ENCODE measurements at places on chromosomes 12 and 14.

- DNase-seq: no peak
Observed at GRCh38 chr14:90551070-90551704, 154.4 kb downstream of the CALM1 start.

GRCh38 chr12:124684496-124684895 lies 117.1 kb upstream of the NCOR2 start:
- DNase-seq: no peak

GRCh38 chr14:82642425-82642824 lies 1108.8 kb upstream of the SEL1L start:
- DNase-seq: no peak

DNA sequence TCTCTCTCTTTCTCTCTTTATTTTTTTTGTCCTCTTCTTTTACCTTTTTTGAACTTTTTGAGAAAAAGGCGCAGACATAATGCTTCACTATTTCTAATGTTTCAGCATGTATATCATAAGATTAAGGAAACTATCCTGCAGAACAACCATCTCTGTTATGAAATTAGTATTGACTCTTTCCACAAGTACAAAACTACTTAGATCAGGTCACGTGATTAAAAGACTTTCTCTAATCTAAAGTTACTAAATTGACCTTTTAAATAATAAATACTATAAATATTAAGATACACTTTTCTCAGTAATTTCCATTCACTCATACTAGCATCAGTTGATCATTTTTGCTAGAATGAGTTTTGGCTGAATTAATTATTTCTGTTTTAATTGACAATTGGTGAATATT lies 844.5 kb upstream of the LRFN5 start:
- no peak for DNase-seq

Measured in cerebellar nuclear complex (tissue), 1 donor.